ENCODE measurements at places on chromosomes 13 and 19.

DNA sequence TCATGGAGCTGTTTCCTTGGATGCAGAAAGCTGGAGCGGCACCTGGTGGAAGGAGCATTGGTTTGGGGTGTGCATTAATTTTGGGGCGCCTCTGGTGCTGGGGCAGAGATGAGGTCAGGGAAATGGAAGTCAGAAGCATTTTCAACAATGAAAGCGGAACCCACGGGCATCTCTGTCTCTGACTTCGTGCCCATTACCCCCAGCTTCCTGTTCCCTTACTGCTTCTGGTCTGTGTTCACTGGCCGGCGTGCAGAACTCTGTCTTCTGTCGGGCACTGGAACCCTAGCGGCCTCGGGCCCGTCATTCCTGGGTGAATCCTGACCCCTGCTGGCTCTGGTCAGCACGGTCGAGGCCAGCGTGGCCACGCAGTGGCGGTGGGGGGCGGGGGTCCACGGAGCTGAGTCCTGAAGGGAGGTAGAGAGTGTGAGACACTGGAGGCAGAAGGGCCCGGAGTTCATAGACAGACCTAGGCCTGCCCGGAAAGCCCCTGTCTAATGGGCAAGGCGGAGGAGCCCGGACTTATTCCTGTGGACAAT, 7.9 kb upstream of the LINGO3 start:
- peak; percentile 61 for DNase-seq

GRCh38 chr19:7788178-7788932, 25.3 kb downstream of the CLEC4M start:
- DNase-seq = no peak

GRCh38 chr13:24270639-24271141, 38.7 kb upstream of the C1QTNF9 start:
- DNase-seq = peak; percentile 66

GRCh38 chr13:93290503-93290902, 63.9 kb downstream of the GPC6 start:
- DNase-seq = peak; percentile 66

- peak; percentile 5 for DNase-seq
These were observed 106.4 kb upstream of the EDNRB start for GRCh38 chr13:78024996-78025395.

Data from iris pigment epithelial cell (primary cell).